ENCODE measurements at places on chromosomes 4 and X.
A peak's percentile ranks its signal among the peaks of the same experiment; 100 is the strongest.

DNA sequence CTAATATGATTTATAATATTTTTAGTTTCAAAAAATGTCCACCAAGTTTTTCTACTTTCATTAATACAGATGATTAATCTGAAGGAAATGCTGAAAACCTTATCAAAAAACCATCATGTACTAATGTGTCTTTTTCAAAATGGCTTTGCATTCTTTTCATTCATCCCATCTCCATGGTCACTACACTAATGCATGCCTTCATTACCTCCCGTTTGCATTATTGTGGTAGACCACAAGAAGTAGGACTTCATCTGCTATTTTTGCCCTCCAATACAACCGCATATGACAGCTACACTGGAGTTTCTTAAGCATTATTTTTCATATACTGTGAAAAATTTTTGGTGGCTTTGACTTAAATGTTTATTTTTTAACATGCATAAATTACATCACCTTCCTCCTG lies 37.9 kb upstream of the FSTL5 start:
- DNase-seq = no peak

DNA sequence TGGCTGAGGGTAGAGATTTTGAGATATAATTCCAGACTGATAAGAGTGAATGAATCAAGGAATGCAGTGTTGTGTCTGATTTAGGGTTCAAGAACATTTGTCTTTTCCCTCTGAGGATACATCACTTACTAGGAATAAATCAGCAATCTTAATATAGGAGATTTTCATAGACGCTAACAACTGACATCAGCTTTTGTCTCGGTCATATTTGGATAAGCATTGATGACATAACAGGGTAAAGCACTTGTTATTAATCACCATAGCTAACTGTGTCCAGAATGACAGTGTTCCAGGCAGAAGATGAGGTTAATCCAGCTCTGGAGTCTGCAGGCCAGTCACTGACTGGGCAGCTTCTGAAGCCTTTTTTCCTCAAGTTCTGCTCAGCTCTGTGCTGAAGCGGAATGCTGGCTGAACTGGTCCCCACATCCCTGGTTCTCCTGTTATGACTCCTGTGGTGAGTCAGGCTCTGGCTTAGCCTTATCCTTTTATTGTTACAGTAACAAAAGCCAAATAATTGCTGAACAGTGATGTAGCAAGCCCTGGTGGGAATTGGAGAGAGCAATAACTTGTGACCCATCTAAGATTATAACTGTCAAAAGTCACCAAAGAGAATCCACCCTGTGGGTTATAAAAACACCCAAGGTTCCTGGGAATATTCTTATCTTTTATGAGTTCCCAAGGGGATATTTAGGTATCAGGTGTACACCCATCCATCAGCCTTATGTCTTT lies 41.8 kb downstream of the FNIP2 start:
- DNase-seq = peak; percentile 21

DNA sequence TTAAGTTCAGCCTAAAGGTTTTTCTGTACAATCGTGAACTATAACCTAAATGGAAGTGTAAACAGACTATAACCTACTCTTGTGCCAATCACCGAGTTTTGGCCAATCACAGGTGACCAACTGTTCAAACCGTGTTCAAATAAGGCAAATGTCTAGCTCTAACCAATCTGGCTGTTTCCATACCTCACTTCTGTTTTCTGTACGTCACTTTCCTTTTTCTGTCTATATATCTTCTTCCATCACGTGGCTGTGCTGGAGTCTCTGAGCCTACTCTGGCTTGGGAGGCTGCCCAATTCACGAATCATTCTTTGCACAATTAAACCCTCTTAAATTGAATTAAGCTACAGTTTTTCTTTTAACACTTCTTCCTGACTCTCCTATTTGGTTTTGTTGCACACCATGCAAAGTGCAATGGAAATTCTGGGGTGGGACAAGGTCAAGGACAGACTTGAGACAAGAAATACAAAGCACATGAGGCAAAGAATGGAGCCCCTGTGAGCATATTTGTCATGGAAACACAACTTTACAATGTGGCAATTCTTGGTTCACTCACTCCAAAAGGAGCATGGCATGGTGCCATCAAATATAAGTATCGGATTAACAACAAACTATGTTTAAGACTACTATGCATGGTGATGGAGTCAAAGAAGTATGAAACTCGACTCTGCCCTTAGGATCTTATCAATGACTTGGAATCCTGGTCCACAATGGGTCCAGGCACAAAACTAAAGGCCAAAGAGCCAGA lies 115.7 kb upstream of the FAM9B start:
- DNase-seq = no peak

DNA sequence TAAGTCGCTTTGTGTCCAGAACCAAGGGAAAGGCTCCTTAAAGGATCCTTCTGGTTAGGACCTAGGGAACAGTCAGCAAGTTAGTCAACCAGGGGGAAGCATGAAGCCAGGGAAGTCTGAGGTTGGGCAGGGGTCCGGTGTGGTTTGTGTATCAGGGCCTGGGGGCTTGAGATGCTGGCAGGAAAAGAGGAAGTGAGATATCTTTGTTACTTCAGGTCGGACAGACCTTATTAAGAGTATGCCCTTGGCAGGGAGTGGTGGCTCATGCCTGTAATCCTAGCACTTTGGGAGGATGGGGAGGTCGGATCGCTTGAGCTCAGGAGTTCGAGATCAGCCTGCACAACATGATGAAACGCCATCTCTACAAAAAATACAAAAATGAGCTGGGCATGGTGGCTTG lies 52.3 kb upstream of the TRPC5OS start:
- DNase-seq = no peak

DNA sequence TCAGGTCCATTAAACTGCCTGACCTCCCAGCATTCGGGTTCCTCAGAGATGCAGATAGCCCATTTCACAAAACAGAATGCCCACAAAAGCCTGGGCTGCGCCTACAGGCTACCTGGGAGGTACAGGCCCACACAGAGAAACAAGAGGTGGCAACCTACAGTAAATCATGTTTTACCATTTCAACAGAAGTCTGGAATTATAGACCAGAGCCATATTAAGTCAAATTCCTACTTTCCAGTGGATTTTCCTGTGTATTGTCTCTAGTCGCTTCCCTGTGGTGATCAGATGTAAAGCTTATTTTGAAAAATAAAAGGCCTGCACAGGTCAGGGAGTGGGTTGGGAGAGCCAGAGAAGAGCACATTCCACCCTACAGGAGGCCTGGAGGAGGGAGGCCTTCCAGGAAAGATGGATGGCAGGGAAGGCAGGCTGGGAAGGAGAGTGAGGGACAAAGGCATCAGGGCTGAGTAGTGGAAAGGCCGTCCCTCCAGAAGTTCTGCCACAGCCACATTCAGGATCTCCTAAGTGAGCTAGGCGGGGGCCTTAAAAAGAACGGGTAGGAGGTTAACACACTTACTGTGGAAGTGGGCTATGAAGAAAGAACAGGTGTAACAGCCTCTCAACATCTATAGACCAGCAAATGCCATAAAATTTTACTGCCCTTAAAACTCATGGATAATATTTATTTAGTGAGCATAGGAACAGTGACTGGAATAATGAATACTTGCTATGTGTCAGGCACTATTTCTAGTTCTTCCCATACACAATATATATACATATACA lies 19.0 kb upstream of the USO1 start:
- no peak for DNase-seq

GRCh38 chrX:85084770-85085393 lies 81.2 kb downstream of the APOOL start:
- DNase-seq = no peak

- no peak for DNase-seq
These were observed 242.7 kb downstream of the PPP1R2C start for GRCh38 chrX:42535233-42535632.

- DNase-seq = peak; percentile 36
These were observed 736.9 kb upstream of the MAGEB2 start for GRCh38 chrX:29478336-29479069.

DNA sequence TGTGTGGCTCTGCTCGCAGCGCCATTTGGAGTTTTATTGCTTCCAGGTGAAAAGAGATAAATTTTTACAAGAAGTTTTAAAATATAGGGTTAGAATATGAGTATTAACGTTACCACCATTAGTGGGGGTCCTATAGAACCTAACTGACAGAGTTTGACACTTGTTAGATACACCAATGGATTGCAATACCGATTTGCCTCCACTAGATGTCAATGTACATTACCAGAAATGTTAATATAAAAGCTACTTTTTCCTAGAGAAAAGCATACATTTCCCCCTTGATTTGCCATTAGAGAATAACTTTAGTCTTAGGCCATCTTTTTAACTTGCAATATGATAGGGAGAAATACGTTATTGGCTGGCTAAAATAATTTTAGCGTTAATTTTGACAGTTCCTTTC lies 108.4 kb downstream of the LINC00632 start:
- DNase-seq = peak; percentile 6

- no peak for DNase-seq
These were observed 53.8 kb upstream of the CLCN4 start for GRCh38 chrX:10103023-10103422.

- DNase-seq = no peak
These were observed 4.1 kb downstream of the AFF1 start for GRCh38 chr4:86938771-86939520.

DNA sequence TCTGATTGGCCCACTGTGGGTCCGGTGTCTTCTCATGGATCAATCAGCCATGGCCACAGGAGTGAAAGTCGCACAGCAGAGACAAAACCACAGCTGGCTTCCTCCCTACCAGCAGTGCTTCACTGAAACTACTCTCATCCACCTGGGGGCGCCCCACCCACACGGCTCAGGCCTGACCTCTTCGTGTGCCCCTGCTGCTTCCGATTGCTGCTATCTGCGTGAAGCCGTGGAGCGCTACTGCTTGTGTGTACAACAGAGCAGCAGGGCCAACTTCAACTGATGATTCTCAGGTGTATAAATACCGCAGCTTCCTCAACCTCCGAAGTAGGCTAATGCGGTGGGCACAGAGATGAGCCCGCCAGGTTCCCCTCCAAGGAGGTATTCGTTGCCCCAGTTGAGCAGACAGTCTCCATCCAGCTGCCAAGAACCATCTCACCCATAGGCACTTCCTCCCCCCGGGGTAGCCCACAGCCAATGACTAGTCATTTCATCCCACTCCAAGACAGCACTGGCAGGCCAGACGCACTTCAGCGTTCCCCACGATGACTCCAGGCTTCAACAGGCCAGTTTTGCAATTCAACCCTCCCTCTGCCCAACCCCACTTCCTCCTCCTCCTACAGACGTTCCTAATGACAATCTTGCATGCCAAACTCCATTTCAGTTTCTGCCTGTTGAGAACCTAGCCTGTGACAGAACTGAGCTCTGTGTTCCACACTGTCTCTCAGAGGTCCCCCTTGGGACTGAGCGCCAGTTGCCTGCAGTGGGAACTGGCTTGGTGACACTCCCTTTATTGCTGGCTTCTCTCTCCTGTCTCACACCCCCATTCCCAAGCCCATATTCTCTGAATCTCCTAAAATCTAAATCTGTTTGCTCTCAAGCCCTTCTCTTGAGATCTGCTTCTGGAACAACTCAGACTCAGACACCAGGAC lies 41.3 kb upstream of the ATP6AP2 start:
- DNase-seq = peak; percentile 32

DNA sequence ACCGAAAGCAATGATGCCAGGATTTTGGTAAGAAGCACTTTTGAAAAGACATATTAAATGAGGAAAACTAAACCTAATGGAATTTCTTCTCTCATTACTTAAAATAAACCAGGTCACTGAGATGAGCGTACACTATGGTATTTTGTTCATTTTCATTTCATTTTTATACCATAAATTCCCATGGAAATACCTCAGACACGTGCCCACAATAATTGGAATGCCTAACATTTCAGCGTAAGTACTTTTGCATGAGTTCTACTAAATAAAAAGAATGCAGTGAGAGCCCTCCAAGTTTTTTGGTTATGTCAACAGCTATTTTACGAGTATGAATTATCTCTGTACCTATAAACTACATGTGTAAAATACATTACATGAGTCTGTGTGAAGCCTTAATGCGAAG lies 3.2 kb downstream of the CAMK2D start:
- DNase-seq = no peak

- DNase-seq = no peak
These were observed 204.2 kb downstream of the PABPC4L start for GRCh38 chr4:133997436-133997835.

- DNase-seq = no peak
These were observed 580.8 kb upstream of the FTHL17 start for GRCh38 chrX:31652650-31653049.

GRCh38 chr4:2753436-2753835 lies 2.7 kb downstream of the TNIP2 start:
- DNase-seq = no peak

- no peak for DNase-seq
These were observed 105.7 kb downstream of the PSAPL1 start for GRCh38 chr4:7328913-7329638.

- DNase-seq = no peak
These were observed 77.4 kb downstream of the WDR19 start for GRCh38 chr4:39259571-39260330.

DNA sequence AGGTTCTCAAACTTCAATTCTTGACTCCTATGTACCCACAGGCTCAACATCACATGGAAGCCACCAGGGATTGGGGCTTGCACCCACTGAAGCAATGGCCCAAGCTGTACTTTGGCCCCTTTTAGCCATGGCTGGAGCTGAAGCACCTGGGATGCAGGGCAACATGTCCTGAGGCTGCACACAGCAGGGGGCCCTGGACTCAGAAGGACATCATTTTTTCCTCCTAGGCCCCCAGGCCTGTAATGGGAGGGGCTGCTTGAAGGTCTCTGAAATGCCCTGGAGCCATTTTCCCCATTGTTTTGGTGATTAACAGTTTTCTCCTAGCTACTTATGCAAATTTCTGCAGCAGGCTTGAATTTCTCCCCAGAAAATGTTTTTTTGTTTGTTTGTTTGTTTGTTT lies 465.1 kb upstream of the PCDH10 start:
- no peak for DNase-seq

DNA sequence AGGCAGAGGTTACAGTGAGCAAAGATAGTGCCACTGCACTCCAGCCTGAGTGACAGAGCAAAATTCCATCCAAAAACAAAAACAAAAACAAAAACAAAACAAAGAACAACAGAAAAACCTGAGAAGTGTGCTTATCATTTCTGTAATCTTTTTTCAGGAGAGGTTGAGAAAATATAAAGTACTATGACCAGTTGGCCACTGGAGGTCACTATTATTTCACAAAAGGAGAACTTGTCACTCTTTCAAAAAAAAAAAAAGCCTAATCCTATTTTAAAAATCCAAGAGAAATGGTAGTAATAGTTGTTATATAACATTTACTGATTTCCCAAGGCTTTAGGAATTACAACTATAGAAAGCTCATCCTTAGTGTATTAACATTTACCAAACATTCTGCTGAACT lies 24.9 kb upstream of the RNF150 start:
- DNase-seq = peak; percentile 3

- DNase-seq = peak; percentile 48
These were observed 103.4 kb upstream of the PAK3 start for GRCh38 chrX:110992611-110993010.

- DNase-seq = no peak
These were observed 58.2 kb upstream of the NKAP start for GRCh38 chrX:120001787-120002186.

GRCh38 chr4:3802571-3803474 lies 36.6 kb downstream of the ADRA2C start:
- DNase-seq = peak; percentile 39

- peak; percentile 60 for DNase-seq
These were observed 258.1 kb upstream of the NEIL3 start for GRCh38 chr4:177051473-177052060.

- DNase-seq = no peak
These were observed 91.5 kb upstream of the GALNT7 start for GRCh38 chr4:173076903-173077634.
